ENCODE measurements at places on chromosomes 1 and 21.
A peak's percentile ranks its signal among the peaks of the same experiment; 100 is the strongest.

DNA sequence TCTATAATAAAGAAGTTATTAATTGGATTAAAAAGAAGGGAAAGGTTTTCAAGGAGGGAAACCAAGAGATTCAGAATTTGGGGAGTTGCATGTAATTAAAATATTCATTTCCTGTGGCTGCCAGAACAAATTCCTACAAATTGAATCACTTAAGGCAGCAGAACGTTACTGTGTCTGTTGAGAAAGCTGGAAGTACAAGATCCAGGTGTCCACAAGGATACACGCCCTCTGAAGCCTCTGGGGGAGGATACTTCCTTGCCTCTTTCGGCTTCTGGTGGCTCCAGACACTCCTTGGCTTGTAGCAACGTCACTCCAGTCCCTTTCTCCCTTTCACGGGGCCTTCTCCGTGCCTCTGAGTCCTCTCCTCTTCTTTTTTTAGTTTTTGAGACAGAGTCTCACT, 67.9 kb downstream of the KAZN start:
- no peak for DNase-seq

GRCh38 chr1:204867666-204868339, 2.9 kb upstream of the NFASC start:
- DNase-seq, result no peak

DNA sequence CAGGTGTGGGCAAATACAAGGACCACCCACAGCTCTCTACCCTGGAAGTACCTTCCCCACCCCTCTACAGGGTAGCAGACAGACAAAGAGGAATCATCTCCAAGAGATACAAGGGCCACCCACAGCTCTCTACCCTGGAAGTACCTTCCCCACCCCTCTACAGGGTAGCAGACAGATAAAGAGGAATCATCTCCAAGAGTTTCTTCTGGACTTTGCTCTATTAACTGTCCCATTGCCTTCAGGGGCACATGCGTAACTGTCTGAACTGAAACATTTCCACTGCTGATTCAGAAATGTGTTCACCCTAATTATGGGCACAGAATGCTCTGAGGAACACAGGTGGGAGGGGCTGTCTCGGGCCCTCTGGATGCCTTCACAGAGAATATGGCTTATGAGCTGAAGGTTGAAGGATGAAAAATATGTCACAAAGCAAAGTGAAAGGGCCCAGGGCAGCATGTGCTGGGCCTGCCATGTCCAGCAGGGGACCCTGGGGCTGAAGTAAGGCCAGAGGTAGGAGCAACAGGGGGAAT, 43.9 kb downstream of the ZNF281 start:
- DNase-seq, result no peak

GRCh38 chr1:235573880-235574279, 69.6 kb upstream of the B3GALNT2 start:
- DNase-seq, result no peak

DNA sequence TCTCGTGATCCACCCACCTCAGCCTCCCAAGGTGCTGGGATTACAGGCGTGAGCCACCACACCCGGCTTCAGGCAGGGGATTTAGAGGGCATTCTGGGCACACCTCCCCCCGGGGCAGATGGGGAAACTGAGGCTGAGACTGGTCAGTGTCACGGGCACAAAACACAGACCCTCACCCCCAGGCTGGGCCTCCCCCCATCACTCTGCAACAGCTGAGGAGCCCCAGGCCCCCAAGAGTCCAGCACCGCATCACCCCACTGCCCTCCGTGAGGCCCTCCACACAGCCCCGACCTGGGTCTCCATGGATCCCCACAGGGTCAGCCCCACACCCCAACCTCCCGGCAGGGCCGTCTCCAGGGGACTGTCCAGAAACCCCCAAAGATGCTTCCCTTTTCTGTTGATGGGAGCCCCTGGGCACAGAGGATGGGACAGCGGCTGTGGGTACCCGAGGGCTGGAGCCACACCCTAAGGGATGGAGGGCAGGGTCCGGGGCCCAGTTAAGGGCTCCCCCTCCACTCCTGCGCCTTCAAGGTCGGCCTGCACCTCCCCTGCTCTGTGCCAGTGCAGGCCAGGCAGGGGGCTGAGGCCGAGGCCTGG, 11.0 kb downstream of the TNFRSF14 start:
- DNase-seq, result no peak

DNA sequence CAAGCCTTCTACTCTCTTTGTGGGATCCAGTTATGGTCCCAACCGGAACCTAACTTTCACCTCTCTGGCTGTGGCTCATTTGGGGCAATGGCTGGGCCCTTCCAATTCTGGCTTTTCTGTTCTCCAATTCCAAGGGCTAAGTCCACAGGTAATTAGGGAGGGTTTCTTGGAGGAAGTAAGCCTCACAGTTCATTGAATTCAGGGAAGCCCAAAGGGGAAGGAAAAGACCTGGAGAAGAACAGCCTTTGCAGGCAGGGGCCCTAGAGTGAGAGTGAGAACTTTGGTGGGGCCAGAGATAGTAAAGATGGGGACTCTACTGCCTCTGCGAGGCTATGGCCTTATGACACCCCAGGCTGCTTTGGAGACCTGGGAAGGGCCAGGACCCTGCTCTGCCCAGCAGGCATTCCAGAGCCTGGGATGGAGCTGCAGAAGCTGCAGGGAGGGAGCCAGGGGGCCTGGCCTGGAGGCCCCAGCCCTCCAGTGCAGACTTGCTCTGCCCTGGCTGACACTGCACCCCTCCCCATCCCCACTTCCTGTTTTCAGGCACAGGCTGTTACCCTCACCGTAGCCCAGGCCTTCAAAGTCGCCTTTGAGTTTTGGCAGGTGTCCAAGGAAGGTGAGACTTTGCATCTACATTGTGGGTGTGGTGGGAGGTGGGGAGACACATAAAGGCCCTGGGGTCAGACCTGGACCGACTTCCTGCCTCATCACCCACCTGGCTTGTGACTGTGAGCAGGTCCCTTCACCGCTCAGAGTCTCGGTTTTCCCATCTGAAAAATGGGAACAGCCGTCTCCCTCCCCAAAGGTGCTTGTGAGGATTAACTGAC, 18.9 kb downstream of the LDLRAP1 start:
- peak; percentile 68 for DNase-seq

DNA sequence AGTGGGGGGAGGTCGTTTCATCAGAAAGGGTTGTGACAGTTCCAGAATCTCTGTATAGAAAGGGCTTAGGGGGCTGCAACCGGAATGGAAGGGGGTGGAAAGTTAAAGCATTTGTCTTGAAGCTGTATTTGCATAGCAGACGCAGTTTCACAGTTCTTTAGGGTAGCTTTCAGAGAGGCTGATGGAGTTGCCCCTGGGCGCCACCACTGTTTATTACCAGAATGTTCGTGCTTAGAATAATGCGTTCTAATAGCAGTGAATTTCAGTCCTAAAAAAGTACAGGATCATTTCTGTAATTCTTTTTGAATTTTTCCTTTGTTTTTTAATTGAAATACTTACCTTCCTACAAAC, 1.3 kb downstream of the EXO1 start:
- DNase-seq, result no peak

DNA sequence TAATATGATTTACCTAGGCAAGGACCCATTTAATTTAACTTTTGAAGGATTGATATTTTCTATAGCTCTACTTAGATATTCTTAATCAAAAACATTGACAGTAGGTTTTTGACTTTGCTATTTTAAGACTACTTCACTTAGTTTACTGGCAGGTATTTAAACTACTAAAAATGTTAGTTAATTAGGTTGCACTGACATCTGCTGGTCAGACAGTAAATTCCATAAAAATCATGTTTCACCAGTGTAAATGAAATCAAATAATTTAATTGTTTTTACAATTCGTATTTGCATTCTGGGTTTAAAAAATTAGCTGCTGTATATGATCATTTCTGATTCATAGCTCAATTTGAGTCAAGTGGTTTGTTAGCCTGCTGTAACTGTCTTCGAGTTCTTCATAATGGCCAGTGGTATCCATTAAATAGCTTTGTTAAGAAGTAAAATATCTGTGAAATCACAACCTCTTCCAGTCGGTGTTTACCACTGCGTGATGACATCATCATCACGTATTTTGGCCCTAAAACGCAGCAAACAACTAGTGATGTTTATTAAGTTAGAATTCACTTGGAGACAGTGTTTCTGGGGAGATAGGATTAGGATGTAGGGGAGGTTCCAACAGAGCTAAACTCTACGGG, 26.2 kb downstream of the EXTL2 start:
- DNase-seq, result no peak

GRCh38 chr1:9324246-9325096, 31.8 kb downstream of the SPSB1 start:
- DNase-seq, result no peak

- no peak for DNase-seq
Measured at GRCh38 chr1:201269900-201270410, 13.4 kb upstream of the PKP1 start.

DNA sequence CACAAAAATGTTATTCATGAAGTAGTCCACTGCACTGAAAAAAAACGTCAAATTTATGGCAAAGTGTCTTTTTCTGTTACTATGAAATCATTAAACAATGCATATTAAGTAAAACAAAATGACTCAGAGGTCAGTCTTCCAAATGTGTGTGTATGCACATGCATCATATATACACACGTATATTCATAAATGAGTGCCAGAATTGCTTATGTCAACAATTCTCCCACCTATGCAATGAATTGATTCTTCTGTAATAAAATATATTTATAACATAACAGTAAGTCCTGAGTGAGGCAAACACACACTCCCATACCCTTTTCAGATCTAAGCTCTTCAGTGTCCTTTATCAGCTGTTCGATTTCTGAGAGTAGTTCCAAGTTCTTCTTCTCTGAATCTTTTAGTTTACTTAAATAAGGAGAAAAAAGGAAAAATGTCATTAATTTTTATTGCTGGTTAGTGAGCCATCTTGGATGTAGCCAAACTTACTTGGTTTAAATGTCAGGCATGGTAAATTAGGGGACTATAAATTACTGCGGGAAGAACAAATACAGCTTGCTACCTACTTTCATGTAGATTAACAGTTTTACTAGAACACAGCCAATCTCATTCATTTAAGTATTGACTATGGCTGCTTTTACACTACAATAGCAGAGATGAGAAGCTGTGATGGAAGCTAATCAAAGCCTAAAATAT, 131.9 kb downstream of the COQ8A start:
- no peak for DNase-seq

- DNase-seq, result no peak
Measured at GRCh38 chr1:101260556-101261350, 23.9 kb downstream of the S1PR1 start.

DNA sequence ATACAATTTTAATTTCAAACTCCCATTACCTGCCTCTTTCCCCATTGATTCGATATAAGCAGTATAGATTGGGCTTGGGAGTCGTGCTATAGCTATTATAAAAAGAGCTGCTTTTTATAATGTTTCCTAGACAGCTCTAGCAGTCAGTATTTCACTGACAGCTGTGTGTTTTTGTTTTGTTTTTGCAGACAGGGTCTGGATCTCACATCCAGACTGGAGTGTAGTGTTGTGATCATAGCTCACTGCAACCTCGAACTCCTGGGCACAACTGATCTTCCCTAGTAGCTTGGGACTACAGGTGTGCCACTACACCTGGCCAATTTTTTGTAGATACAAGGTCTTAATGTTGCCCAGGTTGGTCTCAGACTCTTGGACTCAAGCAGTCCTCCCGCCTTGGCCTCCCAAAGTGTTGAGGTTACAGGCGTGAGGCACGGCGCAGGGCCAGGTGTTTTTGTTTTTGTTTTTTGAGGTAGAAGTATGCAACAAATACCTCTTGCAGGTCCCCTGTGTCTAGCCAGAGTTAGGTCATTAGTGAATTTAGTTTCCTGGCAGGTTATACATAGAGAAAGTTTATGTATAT, 1.7 kb downstream of the NASP start:
- DNase-seq, result no peak

GRCh38 chr1:94958081-94958480, 31.2 kb upstream of the CNN3 start:
- no peak for DNase-seq

DNA sequence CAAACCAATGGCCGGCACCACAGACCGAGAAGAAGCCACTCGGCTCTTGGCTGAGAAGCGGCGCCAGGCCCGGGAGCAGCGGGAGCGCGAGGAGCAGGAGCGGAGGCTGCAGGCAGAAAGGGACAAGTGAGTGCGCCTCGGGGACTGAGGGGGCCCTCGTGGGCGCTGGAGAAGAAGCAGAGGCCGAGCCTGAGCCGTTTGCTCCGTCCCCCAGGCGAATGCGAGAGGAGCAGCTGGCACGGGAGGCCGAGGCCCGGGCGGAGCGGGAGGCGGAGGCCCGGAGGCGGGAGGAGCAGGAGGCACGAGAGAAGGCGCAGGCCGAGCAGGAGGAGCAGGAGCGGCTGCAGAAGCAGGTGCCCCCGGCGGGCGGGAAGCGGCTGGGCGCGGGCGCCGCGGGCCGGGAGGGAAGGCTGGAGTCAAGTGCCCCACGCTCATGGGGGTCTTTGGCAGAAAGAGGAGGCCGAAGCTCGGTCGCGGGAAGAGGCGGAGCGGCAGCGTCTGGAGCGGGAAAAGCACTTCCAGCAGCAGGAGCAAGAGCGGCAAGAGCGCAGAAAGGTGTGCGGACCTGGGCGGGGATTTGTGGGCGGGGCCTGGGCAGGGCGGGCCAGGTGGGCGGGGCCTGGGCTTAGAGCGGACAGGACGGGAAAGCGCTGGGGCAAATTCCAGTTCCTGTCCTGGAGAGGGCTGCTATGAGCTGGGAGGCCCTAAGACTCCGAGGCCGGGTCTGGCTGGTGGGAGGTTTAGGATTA, 22.7 kb downstream of the MAP7D1 start:
- DNase-seq, result no peak

DNA sequence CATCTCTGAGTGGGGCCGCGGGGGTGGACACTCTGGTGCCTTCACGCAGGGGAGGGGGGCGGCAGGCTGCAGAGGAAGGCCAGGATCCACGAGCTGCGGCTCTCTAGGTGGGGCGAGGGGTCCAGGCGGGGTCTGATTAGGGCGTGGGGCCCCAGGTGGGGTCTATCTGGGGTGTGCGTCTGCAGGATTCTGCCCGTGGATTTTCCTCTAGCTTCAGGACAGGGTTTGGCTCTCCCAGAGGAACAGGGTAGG, 6.3 kb downstream of the JMJD4 start:
- DNase-seq, result no peak

GRCh38 chr1:168637350-168637991, 61.1 kb downstream of the XCL1 start:
- no peak for DNase-seq

DNA sequence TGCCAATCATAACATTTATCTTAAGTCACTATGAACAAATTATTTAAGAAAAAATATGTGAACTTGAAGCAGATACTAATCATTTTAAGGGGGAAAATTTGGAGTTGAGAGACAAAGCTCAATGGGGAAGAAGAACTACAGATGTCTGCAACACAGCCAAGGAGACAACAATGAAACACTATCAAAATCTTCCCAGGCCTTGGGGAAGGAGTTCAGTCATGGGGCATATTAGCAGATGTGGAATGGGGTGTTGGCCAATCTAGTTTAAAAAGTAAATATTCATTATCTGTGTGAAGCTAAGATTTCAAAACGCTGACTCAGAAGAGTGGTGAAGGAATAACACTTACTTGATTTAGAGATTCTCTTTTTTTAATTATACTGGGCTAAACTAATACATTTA, 671.6 kb upstream of the ZP4 start:
- DNase-seq, result no peak

GRCh38 chr1:52679048-52679447, 19.1 kb downstream of the COA7 start:
- no peak for DNase-seq

- DNase-seq, result no peak
Measured at GRCh38 chr1:100539836-100540536, 2.0 kb downstream of the GPR88 start.

- no peak for DNase-seq
Measured at GRCh38 chr1:243528459-243529121, 272.7 kb downstream of the SDCCAG8 start.

GRCh38 chr1:96927125-96927524, 205.5 kb downstream of the PTBP2 start:
- no peak for DNase-seq
